ENCODE measurements at places on chromosomes 3 and 15.

GRCh38 chr3:154540950-154541604, 111.1 kb upstream of the GPR149 start:
- DNase-seq = no peak

DNA sequence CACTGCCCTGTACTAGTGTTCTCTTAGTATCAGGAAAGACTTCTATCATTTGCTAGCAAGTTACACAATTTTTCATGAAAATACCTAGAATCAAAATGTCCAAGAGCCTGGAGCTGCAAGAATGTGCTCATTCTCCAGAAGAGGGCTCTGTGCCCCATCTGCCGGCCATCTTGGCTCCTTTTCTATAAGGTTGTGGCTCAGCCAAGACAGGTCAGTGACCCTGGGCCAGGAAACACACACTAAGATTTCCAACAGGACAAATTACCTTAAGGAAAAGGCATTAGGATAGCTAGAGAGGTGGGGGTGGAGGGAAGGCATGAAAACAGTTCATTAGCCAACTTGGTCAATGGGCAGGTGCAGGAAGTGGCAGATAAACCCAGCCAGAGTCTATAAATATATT, 20.7 kb downstream of the TIMP4 start:
- no peak for DNase-seq

GRCh38 chr3:190205739-190206138, 85.0 kb upstream of the P3H2 start:
- DNase-seq = no peak

GRCh38 chr3:2802429-2802828, 307.7 kb downstream of the IL5RA start:
- no peak for DNase-seq

- no peak for DNase-seq
Measured at GRCh38 chr3:112017091-112017490, 17.4 kb upstream of the TMPRSS7 start.
